Muscle of arm (tissue), 14 donors: ENCODE measurements at places on chromosomes 1 and 21. TPM values are rescaled to one million over a fixed set of nuclear protein-coding genes. Genes with fewer than 3 reads are reported as not detected.

GRCh38 chr21:15415541-15416261 is 314.1 kb upstream of the USP25 start:
- no peak for DNase-seq

DNA sequence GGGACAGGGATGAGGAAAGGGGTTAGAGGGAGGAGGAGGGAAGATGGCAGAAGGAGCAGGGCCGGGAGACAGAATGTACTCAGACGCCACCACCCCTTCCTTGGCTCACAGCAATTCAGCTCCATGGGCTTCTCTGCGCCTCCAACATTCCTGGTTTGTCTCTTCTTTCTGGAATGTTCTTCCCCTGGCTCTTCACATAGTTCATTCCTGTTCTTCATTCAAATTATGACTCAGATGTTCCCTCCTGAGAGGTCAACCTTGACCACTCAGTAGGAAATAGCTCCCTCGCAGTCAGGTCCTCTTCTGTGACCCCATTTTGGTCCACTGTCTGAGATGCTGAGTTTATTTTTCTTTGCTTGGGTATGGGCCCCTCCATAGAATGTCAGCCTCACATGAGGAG is 203.2 kb downstream of the C1orf94 start:
- no peak for DNase-seq

DNA sequence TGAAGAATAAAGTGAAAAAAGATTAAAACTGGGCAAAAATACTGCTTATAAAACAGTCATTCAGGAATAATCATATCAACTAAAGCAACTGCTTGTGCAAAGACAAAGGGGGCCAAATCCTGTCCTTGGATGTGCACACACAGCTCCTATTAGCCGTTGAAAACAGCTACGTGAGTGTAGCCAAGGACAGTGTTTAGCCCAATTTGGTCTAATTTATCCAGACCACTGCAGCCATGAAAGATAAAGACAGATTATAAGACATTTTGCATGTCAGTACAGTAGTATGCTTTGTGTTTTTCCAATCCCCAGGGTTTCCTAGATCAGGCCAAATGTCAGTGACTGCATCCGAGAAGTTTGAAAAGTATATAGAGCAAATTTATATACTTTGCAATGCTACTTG is 146.3 kb upstream of the PKN2 start:
- no peak for DNase-seq

- peak; percentile 74 for DNase-seq
Measured at GRCh38 chr21:18877917-18878316, 474.3 kb upstream of the TMPRSS15 start.

DNA sequence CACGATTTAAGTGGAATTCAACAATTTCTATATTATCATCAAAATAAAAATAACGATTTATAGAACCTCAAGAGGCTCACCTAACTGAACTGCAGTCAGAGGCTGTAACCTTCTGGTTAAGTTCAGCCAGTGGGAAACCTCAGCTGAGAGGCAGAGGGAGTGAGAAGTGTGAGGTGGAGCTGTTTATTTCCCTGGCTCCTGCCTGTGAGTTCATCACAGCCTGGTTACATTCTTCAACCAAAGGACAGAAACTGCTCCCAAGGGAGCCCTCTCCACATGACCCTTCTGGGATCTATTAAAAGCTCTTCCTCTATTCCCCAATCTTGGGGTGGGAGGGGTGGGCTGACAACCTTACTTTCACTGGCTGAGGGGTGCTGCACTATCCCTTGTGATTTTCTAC is 22.2 kb downstream of the DYNLT5 start:
- DNase-seq = no peak

DNA sequence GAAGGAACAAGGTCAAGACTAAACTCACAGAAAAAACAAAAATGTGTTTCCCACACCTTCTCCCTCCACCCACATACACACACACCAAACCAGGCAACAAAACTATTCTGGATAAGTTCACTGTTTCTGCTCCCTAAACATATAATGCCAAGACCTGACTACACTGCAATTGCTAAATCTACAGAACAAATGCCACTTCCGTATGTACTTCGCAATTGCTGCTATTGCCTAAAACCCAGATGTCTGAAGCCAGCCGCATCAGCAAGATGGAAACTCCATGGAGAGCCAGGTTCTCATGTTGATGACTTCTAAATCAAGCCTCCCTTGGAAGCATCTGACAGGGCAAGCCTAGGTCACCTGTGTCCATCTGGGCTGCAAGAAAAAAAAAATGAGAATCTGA is 8.3 kb upstream of the AIM2 start:
- DNase-seq = no peak

DNA sequence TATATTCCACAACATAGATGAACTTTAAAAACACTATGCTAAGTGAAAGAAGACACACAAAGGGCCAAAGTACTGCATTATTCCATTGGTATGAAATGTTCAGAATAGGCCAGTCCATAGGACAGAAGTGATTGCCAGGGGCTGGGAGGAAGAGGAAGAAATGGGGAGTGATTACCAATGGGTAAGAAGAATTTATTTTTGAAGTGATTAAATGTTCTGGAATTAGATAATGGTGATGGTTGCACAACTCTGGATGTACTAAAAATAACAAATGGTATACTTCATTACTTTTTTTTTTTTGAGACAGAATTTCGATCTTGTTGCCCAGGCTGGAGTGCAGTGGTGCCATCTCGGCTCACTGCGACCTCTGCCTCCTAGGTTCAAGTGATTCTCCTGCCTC is 61.7 kb downstream of the CHD5 start:
- DNase-seq = no peak

- DNase-seq = peak; percentile 40
Measured at GRCh38 chr1:10007169-10007568, 10.1 kb downstream of the RBP7 start.

GRCh38 chr1:228108055-228108690 is 926 bp downstream of the MRPL55 start:
- DNase-seq = no peak

DNA sequence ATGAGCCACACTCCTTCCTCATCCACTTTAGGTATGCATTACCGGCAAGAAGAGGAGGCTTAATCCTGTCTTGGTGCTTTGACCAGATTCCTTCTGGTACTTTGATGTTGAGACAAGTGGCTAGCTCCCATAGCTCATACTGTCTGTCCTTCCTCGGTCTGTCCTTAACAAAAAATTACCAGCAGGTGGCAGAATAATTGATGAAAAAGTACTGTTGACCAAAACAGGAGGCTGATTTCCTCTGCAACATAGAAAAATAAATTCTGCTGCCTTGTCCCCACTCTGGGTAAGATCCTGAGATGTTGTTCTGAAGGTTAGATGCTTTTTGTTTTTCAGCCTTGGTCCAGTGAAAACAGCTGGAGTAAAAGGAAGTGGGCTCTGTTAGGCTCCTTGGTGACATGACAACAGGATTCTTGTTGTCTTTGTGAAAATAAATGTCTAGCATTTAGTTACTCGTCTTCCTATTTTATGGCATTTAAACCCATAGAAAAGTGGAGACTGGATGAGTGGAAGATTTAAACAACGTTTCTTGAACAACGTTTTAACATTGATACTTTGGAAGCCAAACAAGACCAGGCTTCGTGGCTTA is 11.2 kb upstream of the HJV start:
- peak; percentile 40 for DNase-seq

GRCh38 chr1:245225322-245226202 is 70.8 kb downstream of the KIF26B start:
- DNase-seq = peak; percentile 41

DNA sequence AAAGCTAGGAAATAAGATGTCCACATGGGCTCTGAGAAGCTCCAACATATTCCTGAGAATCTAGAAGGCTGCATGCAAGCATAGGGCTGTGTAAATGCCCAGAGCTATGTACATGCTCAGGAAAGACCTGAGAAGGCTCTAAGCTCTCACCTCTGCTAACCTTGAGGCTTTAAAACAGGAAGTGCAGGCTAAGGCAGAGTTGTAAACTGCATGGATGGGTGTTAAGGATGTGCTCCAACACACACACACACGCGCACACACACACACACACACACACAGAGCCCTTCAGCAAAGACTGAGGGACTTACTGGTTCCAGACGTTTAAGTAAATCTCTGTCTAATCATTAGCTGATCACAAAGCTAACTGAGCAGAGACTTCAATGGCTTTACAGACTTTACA is 162.9 kb downstream of the TRABD2B start:
- DNase-seq = no peak

DNA sequence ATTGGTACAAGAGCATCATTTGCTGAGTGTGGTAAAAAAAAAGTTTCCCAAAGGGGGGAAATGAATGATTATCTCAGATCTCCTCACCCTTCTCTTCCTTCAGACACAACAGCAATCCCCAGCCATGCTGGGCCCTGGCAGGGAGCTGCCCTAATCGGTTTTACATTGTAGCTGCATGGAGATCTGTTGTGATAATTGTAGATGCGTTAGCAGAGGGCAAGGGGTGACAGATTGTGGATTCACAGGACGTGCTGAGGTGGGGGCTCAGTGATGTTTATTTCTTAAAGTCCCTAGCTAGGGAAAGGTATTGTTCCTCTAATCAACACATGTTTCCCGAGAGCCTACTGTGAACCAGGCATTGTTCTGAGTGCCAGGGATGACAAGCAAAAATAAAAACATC is 304.1 kb downstream of the PBX1 start:
- DNase-seq = no peak

DNA sequence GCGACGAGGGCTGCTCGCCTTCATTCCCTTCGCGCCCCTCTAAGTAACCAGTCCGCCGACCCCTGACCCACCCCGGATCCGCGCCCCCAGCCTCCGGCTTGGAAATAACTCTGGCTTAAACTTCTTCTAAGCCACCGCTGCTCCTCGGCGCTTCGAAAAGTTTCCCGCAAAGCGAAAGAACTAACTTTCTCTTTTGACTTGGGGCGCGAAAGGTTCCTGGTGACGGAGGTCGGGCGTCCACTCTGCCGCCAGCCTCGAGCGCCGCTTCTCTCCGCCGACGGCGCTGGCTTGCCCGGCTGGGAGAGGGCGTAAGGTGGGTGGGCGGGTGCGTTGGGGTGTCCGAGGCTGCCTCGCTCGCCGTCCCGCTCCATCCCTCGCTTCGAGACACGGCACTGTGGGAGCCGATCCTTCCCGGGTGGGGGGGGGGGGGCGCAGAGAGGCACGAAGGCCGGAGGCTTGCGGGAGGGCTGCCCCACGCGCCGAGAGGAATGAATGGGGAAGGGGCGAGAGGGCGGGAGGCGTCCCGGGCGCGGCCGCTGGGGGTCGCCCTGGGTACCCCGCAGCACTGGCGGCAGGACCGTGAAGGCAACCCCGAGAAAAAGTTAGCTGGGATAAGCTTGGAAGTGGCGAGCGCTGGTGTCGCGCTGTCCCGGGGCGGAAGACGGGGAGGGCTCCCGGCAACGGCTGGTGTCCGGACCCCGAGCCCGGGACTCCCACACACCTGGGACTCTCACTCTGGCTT is 569 bp downstream of the ATF3 start:
- peak; percentile 58 for DNase-seq

DNA sequence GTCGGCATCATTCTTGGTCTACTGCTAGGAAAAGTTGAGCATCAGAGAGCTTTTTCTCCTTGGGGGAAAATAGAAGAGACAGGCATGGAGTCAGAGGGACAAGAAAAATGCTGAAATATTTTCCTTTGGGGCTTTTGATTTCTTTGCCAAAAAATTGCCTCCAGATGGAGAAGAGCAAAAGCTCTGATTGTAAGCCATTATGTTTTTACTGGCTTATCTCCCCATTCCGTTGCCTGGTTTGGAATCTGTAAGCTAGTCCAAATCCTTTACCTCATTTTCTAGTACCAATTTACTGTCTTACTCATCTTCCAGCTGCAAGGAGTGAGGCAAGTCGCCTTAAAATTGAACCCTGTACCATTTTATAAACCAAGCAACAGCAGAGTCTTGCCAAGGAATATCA is 23.3 kb upstream of the NBL1 start:
- DNase-seq = no peak

DNA sequence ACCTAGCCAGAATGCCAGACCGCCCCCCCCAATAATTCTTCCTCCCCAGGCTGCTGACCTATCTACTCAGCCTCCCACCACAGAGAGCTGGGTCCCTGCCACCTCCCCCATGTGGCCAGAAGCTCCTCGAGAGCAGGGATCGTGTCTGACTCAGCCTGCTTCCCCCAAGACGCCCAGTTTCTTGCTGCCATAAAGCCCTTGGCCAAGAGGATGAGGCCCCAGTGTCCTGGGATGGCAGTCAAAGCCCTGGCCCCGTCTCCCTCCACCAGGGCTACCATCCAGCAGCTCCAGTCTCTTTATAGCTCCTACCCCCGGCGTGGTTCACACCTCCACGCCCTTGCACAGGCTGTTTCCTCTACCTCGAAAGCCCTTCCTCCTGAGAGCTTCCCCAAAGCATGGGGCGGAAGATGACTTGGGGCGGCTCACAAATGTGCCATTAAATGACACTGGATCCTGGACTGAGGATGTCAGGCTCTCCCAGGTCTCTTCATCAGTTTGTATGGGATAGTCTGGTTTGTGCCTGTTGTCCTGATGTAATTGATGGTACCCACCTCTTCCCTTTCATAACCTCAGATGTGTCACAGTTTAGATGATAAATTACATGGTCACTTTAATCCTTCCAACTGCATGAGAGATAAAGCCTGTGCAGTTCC is 13.2 kb downstream of the ADGRB2 start:
- DNase-seq = no peak

- no peak for DNase-seq
Measured at GRCh38 chr1:29800120-29800519, 563.8 kb downstream of the PTPRU start.

DNA sequence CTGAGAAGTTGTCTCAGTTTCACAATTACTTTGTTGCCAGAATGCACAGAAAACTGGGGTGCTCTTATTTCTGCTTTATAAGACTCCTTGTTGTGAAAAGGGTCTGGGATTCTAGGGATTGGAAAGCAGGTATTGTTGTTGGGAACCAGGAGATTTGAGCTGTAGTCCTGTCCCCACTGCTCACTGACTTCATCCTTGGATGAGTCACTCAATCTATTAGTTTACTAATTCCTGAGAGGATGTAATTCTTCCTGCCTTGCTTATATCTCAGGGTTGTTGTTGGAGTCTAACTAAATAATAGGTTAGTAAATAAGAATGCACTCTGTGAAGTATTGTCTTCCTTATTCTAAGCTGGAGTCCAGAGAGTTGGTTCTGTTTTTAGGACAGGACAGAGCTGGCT is 172.5 kb upstream of the GALNT2 start:
- DNase-seq = no peak

- no peak for DNase-seq
Measured at GRCh38 chr1:237814319-237814924, 76.3 kb downstream of the ZP4 start.

GRCh38 chr1:39410915-39411436 is 80.5 kb upstream of the BMP8A start:
- peak; percentile 79 for DNase-seq

GRCh38 chr21:41247561-41248545 is 68.7 kb upstream of the FAM3B start:
- DNase-seq = no peak

Gene KRTAP11-1
- not detected for polyA plus RNA-seq

Gene LCE1E
- not detected for polyA plus RNA-seq

Gene KCNA10
- polyA plus RNA-seq = 0.30 TPM

Gene MMEL1
- polyA plus RNA-seq = 0.55 TPM

Gene ERG
- polyA plus RNA-seq = 20.5 TPM

Gene PTCH2
- polyA plus RNA-seq = 13.4 TPM

Gene FAM43B
- polyA plus RNA-seq = 0.74 TPM

Gene RGS7
- not detected for polyA plus RNA-seq

Gene OXCT2
- not detected for polyA plus RNA-seq

Gene CHIT1
- polyA plus RNA-seq = 0.53 TPM

Gene SYNC
- polyA plus RNA-seq = not detected

Gene PTGS2
- 6.6 TPM for polyA plus RNA-seq

Gene ZBTB37
- polyA plus RNA-seq = 3.8 TPM
